K562 (cell line): ENCODE measurements at places on chromosomes 3 and 15.

DNA sequence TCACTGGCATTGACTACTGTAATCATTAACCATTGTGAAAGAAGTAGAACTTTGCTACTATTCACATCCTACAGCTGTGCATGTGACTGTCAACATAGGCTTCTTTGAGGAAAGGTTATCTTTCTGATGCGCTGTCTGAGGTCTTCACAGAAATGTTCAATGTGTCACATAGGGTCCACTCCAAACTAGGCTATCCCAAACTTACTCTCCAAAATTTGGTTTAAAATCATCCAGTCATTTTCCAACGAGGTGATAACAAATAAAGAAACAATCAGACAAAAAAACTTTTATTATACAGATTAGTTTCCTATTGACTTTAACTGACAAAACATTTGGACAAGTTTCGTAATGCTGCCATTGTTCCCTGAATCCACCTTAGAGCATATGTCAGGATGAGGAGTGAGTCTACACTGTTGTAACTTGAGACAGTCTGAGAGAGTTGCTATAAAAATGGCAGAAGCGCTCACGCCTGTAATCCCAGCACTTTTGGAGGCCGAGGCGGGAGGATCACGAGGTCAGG is 511.6 kb downstream of the PLOD2 start:
- no peak for DNase-seq
- no peaks in the 10 kb centered on the region for H3K36me3 ChIP-seq
- H3K27me3 ChIP-seq = no peaks in the 10 kb centered on the region
- H3K4me3 ChIP-seq = no peak overlapping the region

DNA sequence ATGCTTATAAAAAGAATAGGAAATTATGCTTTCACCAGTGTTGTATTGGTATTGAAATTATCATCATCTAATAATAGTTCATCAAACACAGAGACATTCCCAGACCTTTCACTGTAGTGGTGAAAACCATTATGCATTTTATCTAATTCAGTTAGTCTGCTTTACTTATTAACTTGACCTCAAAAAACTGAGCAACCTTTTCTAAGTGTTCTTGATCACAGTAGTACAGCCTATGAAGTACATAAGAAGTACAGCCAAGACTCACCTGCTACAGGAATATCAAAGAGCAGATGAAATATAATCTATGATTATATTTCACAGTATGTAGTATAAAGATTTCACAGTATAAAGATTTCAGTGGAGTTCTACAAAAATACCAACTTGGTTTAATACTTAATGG is 75.2 kb downstream of the FILIP1L start:
- no peak for DNase-seq
- H3K4me3 ChIP-seq = no peak overlapping the region
- H3K27me3 ChIP-seq = no peaks in the 10 kb centered on the region
- no peaks in the 10 kb centered on the region for H3K4me1 ChIP-seq

DNA sequence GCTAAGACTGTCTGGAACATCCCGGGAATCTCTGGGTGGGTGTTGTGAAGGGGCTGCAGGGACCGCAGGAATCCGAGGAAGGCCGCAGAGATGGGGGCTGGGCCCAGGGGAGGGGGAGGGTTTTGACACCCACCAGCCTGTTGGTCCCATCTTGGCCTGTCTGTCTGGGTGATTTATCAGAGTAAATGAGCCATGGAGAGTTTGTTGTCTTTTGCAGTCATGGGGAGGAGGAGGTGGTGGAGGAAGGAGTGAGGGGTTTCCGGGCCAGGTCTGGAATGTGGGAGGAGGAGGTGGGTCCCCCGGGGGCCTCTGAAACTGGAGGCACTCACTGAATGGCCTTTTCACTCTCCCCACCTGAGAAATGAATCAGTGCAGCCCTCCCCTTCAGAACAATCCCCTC is 11.5 kb downstream of the SEMA3F start:
- peaks cover 32% of the 10 kb centered on the region for H3K4me1 ChIP-seq
- no peak overlapping the region for H3K4me3 ChIP-seq
- H3K27ac ChIP-seq = no peak overlapping the region
- no peaks in the 10 kb centered on the region for H3K36me3 ChIP-seq
- DNase-seq = no peak

DNA sequence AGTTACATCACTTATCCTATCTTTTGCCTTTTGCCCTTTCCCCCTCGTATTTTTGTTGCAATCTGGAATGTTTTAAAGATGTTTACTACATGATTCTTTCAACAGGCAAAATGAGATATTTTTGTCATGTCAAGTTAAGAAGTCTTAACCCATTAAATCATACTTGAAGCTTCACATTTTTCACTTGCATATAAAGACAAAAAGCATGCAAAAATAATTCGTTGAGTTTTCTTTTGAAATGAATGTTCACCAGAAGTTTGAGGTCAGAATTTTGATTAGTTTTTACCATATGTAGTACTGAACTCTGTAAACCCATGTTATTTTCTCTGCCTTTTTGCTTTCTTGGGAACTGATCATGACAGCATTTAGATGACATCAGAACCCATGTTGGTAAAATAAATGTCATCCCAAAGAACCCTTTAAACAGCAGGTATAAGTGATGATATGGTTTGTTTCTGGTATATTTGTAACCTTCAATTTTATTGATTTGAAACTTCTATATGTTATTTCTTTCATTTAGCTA is 188.5 kb downstream of the GHSR start:
- H3K36me3 ChIP-seq = peaks cover 38% of the 10 kb centered on the region; the same call in 1 of the 3 replicates
- H3K4me1 ChIP-seq = no peaks in the 10 kb centered on the region; the same call in 2 of the 3 replicates
- H3K4me3 ChIP-seq = no peak overlapping the region
- DNase-seq = no peak
- no peaks in the 10 kb centered on the region for H3K27me3 ChIP-seq

DNA sequence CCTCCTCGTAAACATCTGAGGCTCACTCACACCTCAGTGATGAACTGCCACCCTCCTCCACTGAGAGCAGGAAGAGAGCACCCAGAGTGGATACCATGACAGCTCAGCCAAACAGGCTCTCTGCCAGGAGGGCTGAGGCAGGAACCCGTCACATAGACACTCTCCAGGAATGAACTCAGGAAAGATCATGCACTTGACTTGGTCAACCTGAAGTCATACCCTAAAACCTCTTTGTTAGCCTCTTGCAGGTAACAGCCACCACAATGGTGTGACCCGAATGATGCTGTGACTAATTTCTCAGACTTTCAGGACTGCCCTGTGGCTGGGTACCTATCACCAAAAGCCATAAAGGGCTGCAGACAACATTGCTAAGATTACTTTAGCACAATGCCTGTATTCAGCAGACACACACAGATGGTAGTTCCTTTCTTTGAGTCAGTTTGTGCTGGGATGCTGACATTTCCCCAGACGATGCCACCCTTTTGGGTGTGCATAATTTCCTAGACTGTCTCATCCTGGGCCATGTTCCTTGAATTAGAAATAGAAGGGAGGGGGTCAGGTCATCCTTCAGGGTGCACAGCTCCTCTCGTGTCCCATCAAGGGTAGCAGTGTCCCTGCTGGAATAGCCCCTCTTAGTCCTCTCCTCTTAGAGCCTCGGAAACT is 30.3 kb downstream of the CX3CR1 start:
- H3K4me1 ChIP-seq = no peaks in the 10 kb centered on the region
- no peaks in the 10 kb centered on the region for H3K36me3 ChIP-seq

DNA sequence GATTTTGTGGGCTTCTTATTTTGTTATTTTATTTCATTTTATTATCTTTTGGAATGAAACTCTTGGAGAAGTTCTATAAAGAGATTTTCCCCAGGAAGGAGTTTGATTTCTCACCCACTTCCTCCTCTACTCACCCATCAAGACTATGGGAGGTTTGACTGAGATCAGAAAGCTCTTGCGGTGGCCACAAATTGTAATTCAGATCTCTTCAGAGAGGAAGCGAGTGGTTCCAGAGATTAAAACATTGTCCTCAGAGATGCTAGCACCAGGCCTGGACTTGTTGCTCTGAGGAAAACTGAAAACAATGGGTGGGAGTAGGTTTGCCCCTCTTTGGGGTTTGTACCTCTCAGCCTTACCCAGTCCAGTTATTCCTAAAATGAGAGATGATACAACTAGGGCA is 8.1 kb upstream of the MUC13 start:
- H3K27me3 ChIP-seq = no peaks in the 10 kb centered on the region
- H3K27ac ChIP-seq = no peak overlapping the region
- H3K4me3 ChIP-seq = no peak overlapping the region
- H3K36me3 ChIP-seq = no peaks in the 10 kb centered on the region
- no peaks in the 10 kb centered on the region for H3K4me1 ChIP-seq
- no peak for DNase-seq

GRCh38 chr15:69081310-69082004 is 67.0 kb downstream of the NOX5 start:
- peaks cover 19% of the 10 kb centered on the region for H3K27me3 ChIP-seq
- H3K36me3 ChIP-seq = no peaks in the 10 kb centered on the region
- no peak overlapping the region for H3K4me3 ChIP-seq
- no peak overlapping the region for H3K27ac ChIP-seq
- H3K4me1 ChIP-seq = no peaks in the 10 kb centered on the region

GRCh38 chr3:4976109-4976508 is 3.1 kb upstream of the BHLHE40 start:
- H3K4me1 ChIP-seq = peaks cover 32% of the 10 kb centered on the region
- no peak overlapping the region for H3K4me3 ChIP-seq
- peak; percentile 81 for DNase-seq
- H3K36me3 ChIP-seq = peaks cover 6% of the 10 kb centered on the region; the same call in 2 of the 3 replicates
- peak overlapping the region; percentile 97 for H3K27ac ChIP-seq

DNA sequence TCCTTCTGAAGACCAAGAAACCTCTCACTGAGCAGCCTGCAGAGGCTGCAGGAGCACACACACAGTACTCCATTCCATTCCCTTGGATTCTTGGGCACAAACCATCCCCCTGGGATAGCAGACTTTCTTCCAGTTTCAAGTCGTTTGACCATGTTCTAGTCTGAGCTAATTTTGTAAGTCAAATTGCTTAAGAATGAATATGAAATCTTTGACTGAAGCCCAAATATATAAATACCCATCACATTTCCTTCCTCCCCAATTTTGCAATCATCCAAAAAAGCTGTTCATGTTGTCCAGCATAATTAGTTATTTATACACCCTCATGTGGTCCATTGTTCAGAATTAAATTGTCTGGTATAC is 231.2 kb upstream of the TPRG1 start:
- no peak for DNase-seq
- no peaks in the 10 kb centered on the region for H3K4me1 ChIP-seq
- no peak overlapping the region for H3K4me3 ChIP-seq
- no peak overlapping the region for H3K27ac ChIP-seq

DNA sequence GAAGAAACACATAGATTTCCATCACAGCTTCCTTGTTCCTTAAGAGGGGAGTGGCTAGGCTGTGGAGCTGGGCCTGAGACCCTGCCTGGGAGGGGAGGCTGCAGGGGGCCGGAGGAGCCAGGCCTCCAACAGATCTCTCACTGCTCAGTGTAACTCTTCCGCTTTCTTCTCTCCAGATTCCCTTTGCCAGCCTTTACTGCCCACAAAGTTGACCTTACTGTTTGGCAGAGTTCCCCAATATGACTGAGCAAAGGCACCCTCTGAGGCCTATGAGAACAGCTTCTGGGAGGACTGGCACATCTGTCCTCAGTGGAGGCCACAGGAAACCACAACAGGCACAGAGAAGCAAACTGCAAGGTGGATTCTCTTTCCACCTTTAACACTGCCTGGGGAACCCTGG is 38.1 kb downstream of the SLCO2A1 start:
- no peaks in the 10 kb centered on the region for H3K36me3 ChIP-seq
- H3K27ac ChIP-seq = no peak overlapping the region
- DNase-seq = no peak
- no peaks in the 10 kb centered on the region for H3K4me1 ChIP-seq

- no peaks in the 10 kb centered on the region for H3K4me1 ChIP-seq
- H3K4me3 ChIP-seq = no peak overlapping the region
- no peak for DNase-seq
- no peak overlapping the region for H3K27ac ChIP-seq
- H3K36me3 ChIP-seq = no peaks in the 10 kb centered on the region
Observed at GRCh38 chr3:104604326-104605010, 762.2 kb upstream of the ALCAM start.

DNA sequence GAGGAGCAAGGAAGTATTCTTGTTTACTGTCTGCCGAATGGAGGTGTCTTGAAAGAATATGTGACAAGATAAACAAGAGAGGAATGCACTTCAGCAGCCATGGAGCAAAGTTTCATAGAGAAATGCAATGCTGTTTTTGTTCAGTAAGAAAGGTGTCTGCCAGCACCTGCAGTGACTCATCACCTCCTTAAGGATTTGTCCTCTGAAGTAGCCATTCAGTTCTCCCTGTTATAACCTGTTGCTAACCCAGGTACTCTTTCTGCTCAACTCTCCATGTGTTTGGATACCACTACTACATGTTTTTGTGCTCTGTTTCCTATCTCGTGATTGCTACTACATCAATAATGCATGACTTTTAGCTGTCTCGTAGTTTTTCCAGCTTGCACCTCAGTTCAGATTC is 328.9 kb downstream of the CHL1 start:
- no peaks in the 10 kb centered on the region for H3K27me3 ChIP-seq
- H3K36me3 ChIP-seq = no peaks in the 10 kb centered on the region
- no peak overlapping the region for H3K27ac ChIP-seq
- no peak for DNase-seq

- no peak overlapping the region for H3K27ac ChIP-seq
- no peaks in the 10 kb centered on the region for H3K36me3 ChIP-seq
- H3K27me3 ChIP-seq = no peaks in the 10 kb centered on the region
- H3K4me3 ChIP-seq = no peak overlapping the region
- no peaks in the 10 kb centered on the region for H3K4me1 ChIP-seq
Observed at GRCh38 chr15:49847423-49848281, 226.8 kb downstream of the DTWD1 start.

- peaks cover 36% of the 10 kb centered on the region; the same call in 2 of the 3 replicates for H3K36me3 ChIP-seq
- H3K4me3 ChIP-seq = no peak overlapping the region
- H3K27ac ChIP-seq = no peak overlapping the region
- no peaks in the 10 kb centered on the region for H3K27me3 ChIP-seq
- DNase-seq = no peak
- no peaks in the 10 kb centered on the region for H3K4me1 ChIP-seq
Observed at GRCh38 chr15:57196865-57197264, 179.4 kb upstream of the CGNL1 start.

DNA sequence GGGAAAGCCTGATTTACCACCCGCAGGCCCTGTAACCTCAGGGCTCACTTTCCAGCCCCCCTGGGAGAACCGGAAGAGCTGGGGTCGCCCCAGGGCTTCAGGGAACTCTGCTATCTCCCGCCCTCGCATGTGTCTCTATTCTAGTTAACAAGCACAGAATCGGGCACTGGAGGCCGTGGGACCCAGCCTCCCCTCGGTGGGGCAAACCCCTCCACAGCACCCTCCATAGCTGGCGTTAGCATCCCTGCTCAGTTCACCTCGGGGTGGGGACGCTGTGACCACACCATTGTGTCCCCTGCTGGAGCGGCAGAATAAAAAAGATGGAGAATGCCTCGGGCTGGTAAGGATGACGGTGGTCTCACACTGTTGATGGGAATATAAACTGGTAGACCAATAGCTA is 3.5 kb upstream of the LRRC15 start:
- no peak overlapping the region for H3K4me3 ChIP-seq
- no peak overlapping the region for H3K27ac ChIP-seq
- H3K4me1 ChIP-seq = no peaks in the 10 kb centered on the region

- H3K27me3 ChIP-seq = no peaks in the 10 kb centered on the region
- H3K4me1 ChIP-seq = no peaks in the 10 kb centered on the region
- DNase-seq = no peak
Observed at GRCh38 chr3:105958237-105959000, 89.6 kb upstream of the CBLB start.

- no peaks in the 10 kb centered on the region for H3K36me3 ChIP-seq
- H3K27me3 ChIP-seq = no peaks in the 10 kb centered on the region
- no peak overlapping the region for H3K4me3 ChIP-seq
- no peak overlapping the region for H3K27ac ChIP-seq
Observed at GRCh38 chr3:58242340-58242739, 4.7 kb downstream of the ABHD6 start.
